Pancreas (tissue), 10 donors: ENCODE measurements at places on chromosomes 6 and 20. TPM values are rescaled to one million over a fixed set of nuclear protein-coding genes. Genes with fewer than 3 reads are reported as not detected.
A peak's percentile ranks its signal among the peaks of the same experiment; 100 is the strongest.

FAM217A gene
- total RNA-seq: 0.32 TPM

RBM24 gene
- total RNA-seq: 0.13 TPM

GGTLC1 gene
- 0.28 TPM for total RNA-seq

MLIP gene
- total RNA-seq: 0.66 TPM

EEF1E1 gene
- 12.8 TPM for total RNA-seq

ESR1 gene
- total RNA-seq: 0.19 TPM

DNA sequence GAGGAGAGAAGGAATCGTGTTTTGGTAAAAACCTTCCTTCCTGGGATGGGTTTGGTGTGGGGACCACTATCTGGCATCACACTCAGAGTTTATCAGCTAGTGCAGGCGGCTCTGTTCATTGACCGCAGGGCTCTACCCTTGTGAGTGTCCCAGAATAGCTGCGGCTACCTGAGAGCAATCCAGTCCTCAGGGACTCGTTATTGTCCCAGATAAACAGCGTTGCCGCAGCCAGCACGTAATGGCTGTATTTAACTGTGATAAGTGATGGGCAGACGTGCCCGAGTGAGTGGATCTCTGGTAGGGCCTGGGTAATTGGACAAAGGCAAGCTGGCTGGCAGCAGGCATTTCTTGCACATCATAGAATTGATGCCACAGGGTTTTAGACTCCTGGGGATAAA lies 163.3 kb downstream of the SOBP start:
- DNase-seq: no peak
- no peak overlapping the region for H3K4me3 ChIP-seq

DNA sequence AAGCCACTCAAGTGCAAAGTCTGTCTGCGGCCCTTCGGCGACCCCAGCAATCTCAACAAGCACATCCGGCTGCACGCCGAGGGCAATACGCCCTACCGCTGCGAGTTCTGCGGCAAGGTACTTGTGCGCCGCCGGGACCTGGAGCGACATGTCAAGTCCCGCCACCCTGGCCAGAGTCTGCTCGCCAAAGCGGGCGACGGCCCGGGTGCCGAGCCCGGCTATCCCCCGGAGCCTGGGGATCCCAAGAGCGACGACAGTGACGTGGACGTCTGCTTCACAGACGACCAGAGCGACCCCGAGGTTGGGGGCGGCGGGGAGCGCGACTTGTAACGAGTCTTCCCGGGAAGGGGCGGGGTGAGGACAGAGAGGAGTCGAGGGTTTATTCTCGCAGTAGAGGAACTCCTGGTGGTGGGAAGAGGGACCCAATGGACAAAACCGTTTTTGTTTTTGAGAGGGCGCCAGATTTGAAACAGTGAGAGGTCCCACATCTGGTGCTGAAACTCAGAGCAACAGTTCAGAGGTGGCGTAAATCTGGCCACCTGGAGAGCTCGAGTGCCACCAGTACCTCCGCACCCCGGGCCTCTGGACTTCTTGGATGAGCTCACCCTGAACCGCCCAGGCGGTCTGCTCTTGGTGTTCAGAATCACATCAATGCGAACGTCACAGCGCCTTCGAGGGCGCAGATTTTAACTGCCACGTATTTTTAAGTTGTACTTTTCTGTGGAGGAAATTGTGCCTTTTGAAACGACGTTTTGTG lies 8.0 kb downstream of the PRDM13 start:
- H3K27me3 ChIP-seq: peaks cover 23% of the 10 kb centered on the region
- peak; percentile 78 for DNase-seq
- no peak overlapping the region for H3K27ac ChIP-seq
- H3K36me3 ChIP-seq: no peaks in the 10 kb centered on the region

GRCh38 chr6:52497652-52498408 lies 77.7 kb downstream of the EFHC1 start:
- DNase-seq: no peak
- H3K4me3 ChIP-seq: no peak overlapping the region
- H3K27me3 ChIP-seq: no peaks in the 10 kb centered on the region
- H3K4me1 ChIP-seq: no peaks in the 10 kb centered on the region

GRCh38 chr20:13788167-13788834 lies 3.5 kb downstream of the NDUFAF5 start:
- no peaks in the 10 kb centered on the region for H3K27me3 ChIP-seq
- no peak for DNase-seq
- H3K27ac ChIP-seq: peak overlapping the region; percentile 57
- H3K36me3 ChIP-seq: no peaks in the 10 kb centered on the region

DNA sequence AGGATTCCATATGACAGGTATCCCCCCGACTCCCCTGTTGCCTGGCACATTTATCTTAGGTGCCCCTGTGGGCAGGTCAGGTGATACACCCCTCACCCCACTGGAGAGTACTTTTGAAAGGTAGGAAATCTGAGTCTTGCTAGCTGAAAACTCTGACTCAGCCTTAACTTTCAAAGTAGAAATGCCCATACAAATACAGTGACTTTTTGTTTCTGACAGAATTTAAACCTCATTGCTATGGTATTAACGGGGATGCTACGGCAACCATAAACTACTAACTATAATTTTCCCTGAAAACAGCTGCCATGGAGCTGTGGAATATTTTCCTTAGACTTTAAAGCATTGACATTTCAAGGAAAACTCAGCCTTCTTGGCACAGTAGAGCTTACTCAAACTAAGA lies 536.0 kb downstream of the RFPL4B start:
- H3K4me1 ChIP-seq: no peaks in the 10 kb centered on the region
- H3K27ac ChIP-seq: no peak overlapping the region
- no peaks in the 10 kb centered on the region for H3K36me3 ChIP-seq

GRCh38 chr20:2066461-2067122 lies 35.0 kb upstream of the STK35 start:
- no peaks in the 10 kb centered on the region for H3K27me3 ChIP-seq
- DNase-seq: no peak
- H3K27ac ChIP-seq: no peak overlapping the region
- no peak overlapping the region for H3K4me3 ChIP-seq
- H3K36me3 ChIP-seq: no peaks in the 10 kb centered on the region

DNA sequence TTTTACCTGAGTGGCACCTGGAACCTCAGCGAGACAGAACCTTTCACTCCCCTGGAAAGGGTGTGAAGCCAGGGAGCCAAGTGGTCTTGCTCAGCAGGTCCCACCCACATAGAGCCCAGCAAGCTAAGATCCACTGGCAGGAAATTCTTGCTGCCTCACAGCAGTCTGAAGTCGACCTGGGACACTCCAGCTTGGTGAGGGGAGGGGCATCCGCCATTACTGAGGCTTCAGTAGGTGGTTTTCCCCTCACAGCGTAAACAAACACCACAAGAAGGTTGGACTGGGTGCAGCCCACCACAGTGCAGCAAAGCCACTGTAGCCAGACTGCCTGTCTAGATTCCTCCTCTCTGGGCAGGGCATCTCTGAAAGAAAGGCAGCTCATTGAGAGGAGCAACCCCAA lies 134.7 kb upstream of the RSPO3 start:
- H3K4me1 ChIP-seq: no peaks in the 10 kb centered on the region
- H3K27me3 ChIP-seq: no peaks in the 10 kb centered on the region
- no peak for DNase-seq
- no peak overlapping the region for H3K27ac ChIP-seq
- no peaks in the 10 kb centered on the region for H3K36me3 ChIP-seq
- no peak overlapping the region for H3K4me3 ChIP-seq

DNA sequence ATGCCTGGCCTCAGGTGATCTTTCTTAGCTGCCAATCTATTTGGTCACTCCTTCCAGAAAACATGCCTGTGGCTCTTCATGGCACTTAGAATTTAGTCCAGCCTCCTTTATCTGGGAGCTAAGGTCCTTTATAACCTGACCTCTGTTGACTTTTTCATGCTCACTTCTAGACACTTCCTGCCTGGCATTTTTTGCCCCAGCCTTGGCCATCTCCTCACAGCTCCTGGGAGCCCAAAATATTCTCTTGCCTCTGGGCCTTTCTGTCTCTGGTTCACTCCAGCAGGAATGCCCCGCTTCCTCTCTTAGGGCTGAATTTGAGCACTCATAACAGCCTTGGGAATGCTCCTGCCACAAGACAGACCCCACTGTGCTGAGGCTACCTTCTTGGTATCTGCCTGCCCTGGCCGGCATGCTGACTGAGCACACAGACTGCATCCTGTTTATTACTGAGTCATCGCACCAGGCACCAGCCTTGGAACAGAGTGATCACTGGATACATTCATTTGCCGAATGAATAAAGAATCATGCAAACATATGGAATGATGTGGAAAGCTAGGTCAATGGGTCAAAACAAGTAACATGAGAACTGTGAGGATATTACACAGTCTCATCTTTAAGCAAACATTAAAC lies 5.8 kb upstream of the EEF1E1 start:
- no peak overlapping the region for H3K4me3 ChIP-seq
- no peaks in the 10 kb centered on the region for H3K27me3 ChIP-seq
- DNase-seq: no peak
- no peaks in the 10 kb centered on the region for H3K4me1 ChIP-seq
- no peak overlapping the region for H3K27ac ChIP-seq

DNA sequence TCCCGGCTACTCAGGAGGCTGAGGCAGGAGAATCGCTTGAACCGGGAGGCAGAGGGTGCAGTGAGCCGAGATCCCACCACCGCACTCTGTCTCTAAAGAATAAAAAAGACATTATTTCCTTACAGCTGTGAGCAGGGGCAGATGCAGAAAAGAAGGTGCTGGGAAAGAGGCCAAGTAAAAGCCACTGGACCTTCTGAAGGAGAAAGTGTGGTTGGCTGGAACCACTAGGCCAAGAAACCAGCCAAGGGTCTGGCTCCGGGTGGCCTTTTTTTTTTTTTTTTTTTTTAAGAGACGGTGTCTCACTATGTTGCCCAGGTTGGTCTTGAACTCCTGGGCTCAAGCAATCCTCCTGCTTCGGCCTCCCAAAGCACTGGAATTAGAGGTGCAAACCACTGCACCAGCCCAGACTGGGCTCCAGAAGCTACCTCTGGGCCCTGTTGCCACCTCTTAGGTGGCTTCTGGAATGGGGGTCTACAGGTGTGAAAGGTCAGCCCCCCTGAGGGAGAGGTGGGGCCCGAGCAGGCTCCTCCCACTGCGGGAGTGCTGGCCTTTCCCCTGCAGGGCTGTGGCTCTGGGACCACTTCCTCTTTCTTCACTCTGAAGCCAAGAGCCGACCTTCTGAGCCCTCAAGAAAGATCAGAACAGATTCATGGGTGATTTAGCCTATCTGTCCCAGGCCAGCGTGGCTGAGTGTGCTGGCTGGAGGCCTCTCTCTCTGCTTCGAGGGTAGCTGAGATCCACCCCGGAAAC lies at the start of gene FGD2:
Gene FGD2, plus strand, starts transcription at position 595 of the 750 bp plus-strand sequence. CDS start 163 bp downstream, outside the sequence.
- H3K4me1 ChIP-seq: no peaks in the 10 kb centered on the region
- no peak for DNase-seq
- H3K4me3 ChIP-seq: peak within 1 kb of the TSS; percentile 14
- no peaks in the 10 kb centered on the region for H3K27me3 ChIP-seq

- H3K4me1 ChIP-seq: peaks cover 24% of the 10 kb centered on the region
- no peaks in the 10 kb centered on the region for H3K36me3 ChIP-seq
- no peaks in the 10 kb centered on the region for H3K27me3 ChIP-seq
- no peak overlapping the region for H3K4me3 ChIP-seq
These were observed 99.1 kb downstream of the ARMC2 start for GRCh38 chr6:108947114-108947854.

DNA sequence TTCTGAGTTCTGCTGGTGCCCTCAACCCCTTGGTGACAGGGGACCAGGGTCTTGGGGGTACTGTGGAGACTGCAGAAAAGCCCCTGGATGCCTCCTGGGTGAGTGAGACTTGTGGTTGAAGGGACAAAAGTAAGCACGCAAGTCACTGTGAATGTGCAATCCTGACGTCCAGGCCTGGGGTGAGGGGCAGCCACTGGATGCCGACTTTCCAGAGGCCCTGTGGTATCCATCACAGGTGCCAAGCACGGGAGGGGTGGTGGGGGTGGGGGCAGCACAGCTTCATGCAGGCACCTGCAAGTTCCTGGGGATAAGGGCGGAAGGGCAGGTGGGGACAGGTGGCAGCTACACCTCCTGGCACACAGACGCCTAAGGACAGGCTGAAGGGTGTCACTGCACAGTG lies 20.1 kb upstream of the UBE2V1 start:
- H3K4me3 ChIP-seq: no peak overlapping the region
- H3K27me3 ChIP-seq: no peaks in the 10 kb centered on the region
- no peak for DNase-seq
- peaks cover 4% of the 10 kb centered on the region for H3K4me1 ChIP-seq

DNA sequence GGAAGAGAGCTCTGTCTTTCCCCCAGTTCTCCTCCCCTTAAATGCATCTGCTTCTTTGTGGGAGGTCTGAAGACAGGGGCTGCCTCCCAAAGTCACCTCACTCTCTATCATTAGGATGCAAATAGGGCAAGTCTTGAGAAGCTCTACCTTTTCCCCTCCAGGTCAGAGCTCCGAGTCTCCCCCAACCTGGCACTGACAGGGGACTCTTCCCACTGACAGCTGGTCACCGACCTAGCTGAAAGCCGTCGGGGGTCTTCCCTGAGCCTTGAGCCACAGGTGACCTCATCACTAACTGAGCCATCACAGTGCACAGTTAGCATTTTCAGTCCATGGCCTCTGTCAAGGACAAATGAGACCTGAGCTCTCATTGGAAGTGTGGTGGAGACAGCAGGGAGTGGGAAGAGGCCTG lies 386.7 kb downstream of the HACE1 start:
- H3K27me3 ChIP-seq: no peaks in the 10 kb centered on the region
- H3K27ac ChIP-seq: no peak overlapping the region
- DNase-seq: no peak
- H3K4me3 ChIP-seq: no peak overlapping the region

DNA sequence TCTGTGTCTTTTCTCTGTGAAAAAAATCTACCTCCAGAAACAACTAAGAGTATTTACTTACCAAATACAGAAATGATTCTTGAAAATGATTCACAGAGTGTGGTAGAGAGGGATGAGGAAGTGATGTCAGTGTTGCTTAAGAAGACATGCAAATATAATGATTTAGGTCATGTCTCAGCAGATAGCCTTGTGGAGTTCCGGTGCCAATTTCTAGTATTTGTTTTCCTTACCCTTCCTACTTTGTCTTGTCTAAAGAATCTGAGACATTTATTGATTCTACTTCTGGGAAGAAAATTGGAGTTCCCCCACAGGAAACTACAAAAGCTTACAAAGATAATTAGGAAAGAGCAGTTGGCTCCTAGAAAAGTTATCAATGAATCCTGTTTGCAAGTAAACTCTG lies 68.8 kb downstream of the GJA1 start:
- no peak for DNase-seq
- H3K36me3 ChIP-seq: no peaks in the 10 kb centered on the region
- H3K27me3 ChIP-seq: no peaks in the 10 kb centered on the region
- no peak overlapping the region for H3K4me3 ChIP-seq

- H3K4me3 ChIP-seq: no peak overlapping the region
- no peaks in the 10 kb centered on the region for H3K36me3 ChIP-seq
- H3K27ac ChIP-seq: no peak overlapping the region
- H3K27me3 ChIP-seq: no peaks in the 10 kb centered on the region
- DNase-seq: no peak
These were observed 736.1 kb downstream of the HDGFL1 start for GRCh38 chr6:23305325-23305943.

- H3K27me3 ChIP-seq: no peaks in the 10 kb centered on the region
- no peaks in the 10 kb centered on the region for H3K36me3 ChIP-seq
- H3K4me3 ChIP-seq: no peak overlapping the region
These were observed 67.8 kb upstream of the ANKEF1 start for GRCh38 chr20:9966966-9967365.

- no peaks in the 10 kb centered on the region for H3K36me3 ChIP-seq
- H3K4me1 ChIP-seq: no peaks in the 10 kb centered on the region
- H3K4me3 ChIP-seq: no peak overlapping the region
- H3K27me3 ChIP-seq: no peaks in the 10 kb centered on the region
These were observed 345.1 kb downstream of the BTBD3 start for GRCh38 chr20:12262747-12263146.
